ENCODE measurements at places on chromosomes 2 and 18.

DNA sequence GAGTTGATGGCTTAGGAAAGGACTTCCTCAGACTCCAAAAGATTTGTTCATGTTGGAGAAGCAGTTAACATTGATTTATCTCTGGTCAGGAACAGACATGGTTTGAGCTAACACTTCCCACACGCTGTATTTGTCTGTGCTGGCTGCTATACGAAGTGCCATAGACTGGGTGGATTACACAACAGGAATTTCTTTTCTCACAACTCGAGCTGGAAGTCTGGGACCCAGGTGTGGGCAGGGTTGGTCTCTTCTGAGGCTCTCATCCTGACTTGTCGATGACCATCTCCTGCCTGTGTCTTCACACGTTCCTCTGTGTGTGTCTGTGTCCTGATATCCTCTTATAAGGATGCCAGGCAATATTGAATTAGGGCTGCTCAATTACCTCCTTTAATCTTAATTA lies 163.4 kb upstream of the BCL2L11 start:
- no peak for DNase-seq

- no peak for DNase-seq
Observed at GRCh38 chr18:9737006-9737405, 28.9 kb downstream of the RAB31 start.

GRCh38 chr2:75560768-75561565 lies at the start of gene EVA1A:
EVA1A (minus strand) TSS chr2:75560939; CDS start chr2:75518140, 42,799 bp downstream.
- DNase-seq = no peak

DNA sequence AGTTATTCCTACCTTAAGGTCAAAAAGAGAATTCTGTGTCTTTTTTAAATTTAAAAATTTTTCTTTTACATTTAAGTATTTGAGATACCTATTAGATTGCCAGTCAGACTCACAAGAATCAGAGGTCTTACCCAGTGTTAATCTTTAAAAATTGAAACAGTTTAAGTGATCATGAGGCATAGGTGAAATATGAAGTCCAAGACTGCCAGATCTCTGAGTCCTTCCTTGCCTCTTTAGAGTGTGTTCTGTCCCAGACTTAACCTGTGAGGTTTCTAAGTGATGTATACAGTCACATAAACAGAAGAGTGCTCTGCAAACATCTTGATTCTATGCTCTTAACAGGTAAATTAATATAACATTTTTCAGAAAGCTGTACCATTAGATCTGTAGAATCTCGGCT lies 40.6 kb downstream of the ACTR3 start:
- no peak for DNase-seq

DNA sequence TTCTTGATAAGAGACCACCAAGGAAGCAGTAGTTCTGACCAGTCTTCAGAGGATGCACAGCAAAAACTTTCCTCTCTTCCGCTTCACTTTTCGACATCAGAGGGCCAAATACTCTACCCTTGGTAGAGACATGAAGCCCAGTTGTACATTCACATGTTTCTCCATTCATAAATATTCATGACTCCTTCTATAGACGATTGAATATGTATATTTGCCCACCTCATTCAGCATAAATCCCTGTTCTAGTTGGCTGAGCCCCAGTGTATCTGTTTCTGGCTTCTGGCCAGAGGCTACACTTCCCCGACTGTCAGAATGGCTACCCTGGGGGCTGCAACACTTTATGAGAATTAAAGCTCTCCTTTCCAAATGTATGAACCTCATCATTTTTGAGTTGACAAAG lies 258.5 kb downstream of the ASXL3 start:
- no peak for DNase-seq

GRCh38 chr2:108548208-108549003 lies 14.1 kb downstream of the LIMS1 start:
- DNase-seq = no peak

- no peak for DNase-seq
Observed at GRCh38 chr18:55141318-55141717, 182.1 kb upstream of the CCDC68 start.

GRCh38 chr2:152497481-152498052 lies 162.6 kb downstream of the FMNL2 start:
- no peak for DNase-seq

GRCh38 chr18:26526128-26526965 lies 22.0 kb downstream of the KCTD1 start:
- DNase-seq = no peak

Measured in Jurkat, Clone E6-1 (cell line).